ENCODE measurements at places on chromosomes 3 and 15.

GRCh38 chr3:99286266-99286845 is 352.0 kb upstream of the COL8A1 start:
- DNase-seq = no peak

DNA sequence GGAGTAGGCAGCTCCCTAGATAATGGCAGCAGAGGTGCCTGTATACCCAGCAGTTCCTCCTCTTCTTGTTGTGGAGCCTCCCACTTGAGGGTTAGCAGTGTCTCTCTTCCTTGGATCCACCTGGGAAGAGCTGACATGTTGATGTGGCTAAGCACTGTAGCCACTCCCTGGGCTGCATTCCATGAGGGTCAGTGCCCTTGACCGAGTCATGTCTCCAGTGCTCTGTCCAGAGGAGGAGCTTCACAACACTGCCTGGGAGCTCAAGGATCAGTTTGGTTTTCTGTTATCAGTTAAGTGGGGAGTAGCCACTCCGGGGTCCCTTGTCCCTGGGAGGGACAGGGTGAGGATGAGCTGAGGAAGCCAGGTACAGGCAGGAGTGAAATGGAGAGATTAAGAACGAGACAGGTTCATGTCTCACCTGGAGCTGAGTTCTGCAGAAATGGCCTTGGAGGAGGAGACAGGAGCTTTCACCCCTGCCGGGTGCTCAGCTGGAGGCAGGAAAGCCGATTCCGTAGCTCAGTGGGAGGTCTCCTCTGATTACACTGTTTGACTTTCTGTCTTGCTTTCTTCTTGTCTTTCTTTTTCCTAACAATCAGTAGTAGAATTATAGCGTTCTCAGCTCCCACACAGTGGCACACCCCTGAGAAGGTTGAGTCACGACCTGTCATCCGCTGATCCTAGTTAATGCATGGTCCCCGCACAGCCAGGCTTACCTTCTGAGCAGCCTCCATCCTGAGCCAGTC is 57.9 kb upstream of the SEC22A start:
- no peak for DNase-seq

- DNase-seq = no peak
Measured at GRCh38 chr15:49120832-49121231, 34.6 kb downstream of the COPS2 start.

- DNase-seq = no peak
Measured at GRCh38 chr3:178705925-178706324, 169.7 kb downstream of the KCNMB2 start.

DNA sequence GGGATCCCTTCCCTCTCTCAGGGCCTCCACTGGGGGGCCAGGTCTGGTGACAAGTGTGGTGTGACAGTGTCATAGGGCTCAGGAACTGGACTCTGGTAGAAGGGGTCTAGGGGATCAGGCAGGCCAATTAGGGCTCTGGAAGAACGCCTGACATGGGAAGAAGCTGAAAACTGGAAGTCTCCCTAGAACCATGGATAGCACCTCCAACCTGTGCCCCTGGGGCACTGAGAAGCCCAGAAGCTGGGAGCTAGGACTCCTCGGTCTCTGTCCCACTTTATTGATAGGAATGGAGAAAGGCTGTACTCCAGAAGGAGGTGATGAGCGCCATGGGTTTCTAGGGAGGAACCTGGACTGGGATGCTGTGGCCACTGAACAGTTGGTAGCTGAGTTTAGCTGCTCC is 30.7 kb downstream of the INSYN1 start:
- no peak for DNase-seq

DNA sequence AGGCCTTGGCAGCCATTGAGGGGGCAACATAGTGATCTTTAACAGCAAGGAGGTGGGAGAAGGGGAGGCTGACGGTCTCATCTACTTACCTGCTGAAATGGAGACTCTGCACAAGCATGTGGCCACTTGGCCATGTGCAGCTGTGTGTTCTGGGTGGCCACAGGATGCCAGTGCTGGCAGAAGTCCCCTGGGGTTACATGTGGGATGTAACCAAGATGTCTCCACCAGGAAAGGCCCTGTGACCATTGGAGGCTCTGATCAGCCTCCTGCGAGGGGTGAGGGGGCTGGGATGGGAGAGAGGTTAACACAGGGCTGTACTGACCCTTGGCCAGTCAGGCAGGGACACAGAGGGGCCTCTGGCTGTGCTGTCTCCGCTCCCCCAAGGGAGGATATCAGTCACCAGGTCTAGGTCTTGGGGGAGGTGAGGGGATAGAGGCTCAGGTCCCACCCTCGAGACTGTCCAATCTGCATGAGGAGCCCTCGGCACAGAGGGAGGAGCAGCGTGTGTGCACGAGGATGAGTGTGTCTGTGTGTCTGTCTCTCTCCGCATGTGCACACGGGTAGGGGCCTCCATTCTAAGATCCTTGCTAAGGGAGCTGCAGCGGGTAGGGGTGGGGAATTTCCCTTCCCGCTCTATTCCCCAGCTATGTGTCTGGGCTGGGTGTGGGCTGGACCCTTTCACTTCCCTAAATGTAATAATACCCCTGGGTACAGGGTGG is 19.5 kb downstream of the PRKCD start:
- DNase-seq = no peak

DNA sequence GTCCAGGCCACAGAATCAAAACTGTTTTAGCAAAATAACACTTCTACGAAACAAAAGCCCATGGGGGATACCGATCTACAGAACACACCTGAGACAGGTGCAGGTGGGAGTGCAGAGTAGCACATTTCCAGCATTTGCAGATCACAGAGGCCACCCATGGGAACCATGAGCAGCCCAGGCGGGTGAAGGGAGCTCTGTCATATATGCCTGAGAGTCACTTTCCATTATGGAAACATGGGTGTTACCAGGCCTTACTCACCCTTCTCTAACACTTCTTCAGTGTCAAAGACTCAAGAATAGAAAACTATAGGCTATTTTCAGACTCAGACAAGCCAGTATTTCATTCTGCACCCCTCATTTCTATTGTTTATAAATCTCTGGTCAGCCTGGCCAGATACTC is 3.5 kb downstream of the PLA1A start:
- DNase-seq = no peak

DNA sequence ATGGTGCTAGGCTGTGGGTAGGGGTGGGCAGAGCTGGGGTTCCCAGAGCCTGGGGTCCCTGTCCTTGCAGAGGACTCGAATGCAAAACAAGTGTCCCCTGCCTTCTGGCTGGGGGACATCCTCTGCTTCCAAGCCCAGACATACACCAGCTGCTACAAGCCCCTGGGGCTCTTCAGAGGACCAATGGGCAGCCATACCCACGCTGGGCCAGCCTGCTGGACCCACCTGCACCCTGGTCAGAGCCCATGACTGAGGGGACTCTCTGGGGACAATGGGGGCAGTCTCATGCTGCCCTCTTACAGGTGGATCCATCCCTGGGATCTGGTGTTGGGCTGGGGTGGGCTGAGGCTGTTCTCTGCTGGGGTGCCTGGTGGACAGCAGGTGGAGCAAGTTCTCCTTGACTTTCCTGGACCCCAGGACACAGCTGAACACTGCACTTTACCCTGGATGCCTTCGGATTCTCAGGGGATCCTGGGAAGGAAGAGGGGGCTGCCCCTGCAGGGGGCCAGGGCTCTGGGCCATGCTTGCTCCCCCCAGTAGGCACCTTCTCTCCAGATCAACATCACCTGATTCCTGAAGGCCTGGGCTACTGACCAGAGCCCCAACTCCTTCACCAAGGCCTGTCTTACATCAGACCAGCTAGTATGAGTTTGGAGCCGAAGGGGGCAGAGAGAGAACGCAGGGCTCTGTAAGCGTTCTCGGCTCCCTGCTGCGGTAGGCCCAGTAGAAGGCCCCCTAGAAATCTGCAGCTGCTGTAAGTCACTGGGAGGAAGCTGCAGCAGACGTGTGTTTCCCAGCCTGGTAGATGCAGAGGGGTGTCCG is 7.2 kb upstream of the COMMD4 start:
- no peak for DNase-seq

- no peak for DNase-seq
Measured at GRCh38 chr3:97994328-97994945, 22.2 kb upstream of the RIOX2 start.

GRCh38 chr15:27573805-27574485 is 525.2 kb downstream of the OCA2 start:
- no peak for DNase-seq

GRCh38 chr15:69994429-69995205 is 103.1 kb downstream of the TLE3 start:
- DNase-seq = no peak

GRCh38 chr15:85112997-85113396 is 131.3 kb downstream of the PDE8A start:
- DNase-seq = no peak

GRCh38 chr15:71215126-71215894 is 100.0 kb downstream of the THSD4 start:
- no peak for DNase-seq

GRCh38 chr3:17290894-17291293 is 406.1 kb downstream of the PLCL2 start:
- no peak for DNase-seq

- DNase-seq = no peak
Measured at GRCh38 chr15:26038693-26039092, 175.6 kb upstream of the ATP10A start.

GRCh38 chr3:8201886-8202285 is 299.7 kb upstream of the LMCD1 start:
- DNase-seq = no peak

DNA sequence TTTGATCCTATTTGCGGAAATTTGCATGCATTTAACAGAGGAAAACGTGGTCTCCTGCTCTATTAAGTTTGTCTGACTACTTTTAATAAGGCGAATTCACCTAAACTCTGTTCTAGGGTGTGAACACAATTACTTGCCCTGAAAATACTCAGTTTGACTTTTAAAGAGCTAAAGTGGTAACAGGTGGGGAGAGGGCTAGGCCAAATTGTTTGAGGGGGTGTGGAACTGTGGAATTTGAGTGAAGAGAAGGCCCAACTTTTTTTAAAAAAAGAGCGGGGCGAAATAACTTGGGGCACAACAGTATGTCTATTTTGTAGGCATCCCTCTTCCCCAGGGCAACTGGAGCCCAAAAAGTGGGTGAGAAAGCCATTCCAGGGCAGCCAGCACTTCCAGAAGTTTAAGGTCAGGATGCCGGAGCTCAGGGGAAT is 580 bp upstream of the FXR1 start:
- no peak for DNase-seq

DNA sequence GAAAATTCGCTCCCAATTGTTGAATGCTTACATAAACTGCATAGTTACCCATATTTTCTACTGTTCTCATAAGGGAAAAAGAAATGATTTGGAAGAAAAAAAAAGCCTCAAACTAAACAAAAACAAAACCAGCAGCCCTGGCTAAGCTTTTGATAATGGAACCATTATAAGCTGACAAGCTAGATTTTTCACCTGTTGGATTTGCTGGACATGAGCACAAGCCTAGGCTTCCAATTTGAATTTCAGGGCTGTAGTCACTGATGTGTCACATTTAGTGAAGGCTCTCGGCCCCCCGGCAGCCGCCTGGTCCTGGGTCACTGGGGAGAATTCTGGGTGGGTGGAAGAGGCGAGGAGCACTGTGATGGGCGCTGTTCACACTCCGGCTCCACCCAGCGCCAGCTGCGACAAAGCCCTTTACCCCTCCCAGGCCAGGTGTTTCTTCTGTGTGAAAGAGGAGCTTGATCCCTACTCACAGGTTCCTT is 4.6 kb downstream of the FBXL22 start:
- DNase-seq = no peak

GRCh38 chr15:38084289-38084688 is 149.8 kb downstream of the TMCO5A start:
- no peak for DNase-seq

- DNase-seq = no peak
Measured at GRCh38 chr15:26667222-26667988, 105.5 kb downstream of the GABRB3 start.

- peak; percentile 22 for DNase-seq
Measured at GRCh38 chr3:179608931-179609720, 4.5 kb downstream of the NDUFB5 start.

DNA sequence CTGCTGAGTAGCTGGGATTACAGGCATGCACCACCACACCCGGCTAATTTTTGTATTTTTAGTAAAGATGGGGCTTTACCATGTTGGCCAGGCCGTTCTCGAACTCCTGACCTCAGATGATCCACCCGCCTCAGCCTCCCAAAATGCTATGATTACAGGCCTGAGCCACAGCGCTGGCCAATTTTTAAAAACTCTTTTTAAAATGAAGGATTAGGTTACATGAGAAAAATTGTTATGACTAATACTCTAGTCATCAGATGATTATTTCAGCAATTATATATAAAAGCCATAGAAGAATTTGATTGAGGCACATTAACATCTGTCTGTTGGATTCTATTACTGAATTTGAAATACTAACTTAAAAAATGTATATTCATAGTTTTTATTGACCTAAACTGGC is 134.1 kb upstream of the MNS1 start:
- DNase-seq = no peak

GRCh38 chr3:66755924-66756323 is 242.2 kb upstream of the KBTBD8 start:
- DNase-seq = no peak

- DNase-seq = no peak
Measured at GRCh38 chr15:81411969-81412633, 38.1 kb upstream of the TMC3 start.

DNA sequence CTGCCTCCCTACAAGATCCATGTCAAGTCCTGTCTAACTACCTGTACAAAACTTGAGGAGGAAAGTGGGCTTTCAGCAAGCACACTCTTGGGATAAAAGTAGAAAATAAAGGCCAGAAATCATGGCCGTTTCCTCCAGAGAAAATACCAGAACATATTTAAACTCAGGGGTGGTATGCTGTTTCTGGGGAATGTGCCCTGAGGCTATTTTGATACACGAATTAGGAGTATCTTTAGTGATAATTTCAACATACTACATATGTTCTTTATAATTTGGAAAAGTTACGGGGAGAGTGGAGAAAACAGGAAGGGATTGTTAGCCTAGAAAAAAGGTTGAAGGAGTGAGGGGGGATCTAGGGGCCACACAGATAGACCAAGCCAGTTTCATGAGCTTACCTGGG is 18.7 kb upstream of the PDCD6IP start:
- no peak for DNase-seq

GRCh38 chr15:91845720-91846119 is 7.8 kb upstream of the SLCO3A1 start:
- no peak for DNase-seq

GRCh38 chr3:108485146-108485545 is 25.2 kb downstream of the MYH15 start:
- no peak for DNase-seq

DNA sequence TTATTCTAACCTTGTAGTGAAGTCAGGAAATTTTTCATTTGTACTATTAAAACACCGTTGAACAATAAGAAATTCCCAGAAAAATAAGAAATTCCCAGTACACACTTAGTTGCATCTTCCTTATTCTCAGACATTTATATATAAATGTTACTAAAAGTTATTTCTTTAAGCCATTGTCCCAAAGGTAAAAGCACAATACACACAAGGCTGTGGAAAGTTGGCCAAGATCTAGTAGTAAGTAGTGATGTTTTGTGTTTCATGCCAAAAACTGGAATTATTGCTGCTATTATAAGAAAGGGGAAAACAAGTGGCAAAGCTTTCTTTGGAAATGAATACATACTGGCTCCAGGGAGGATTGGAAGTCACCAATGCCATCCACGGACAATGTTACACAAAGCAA is 802.5 kb upstream of the DPPA4 start:
- DNase-seq = no peak
